ENCODE measurements at places on chromosomes 7 and 10.

- no peak for DNase-seq
Measured at GRCh38 chr7:516606-517456, 2.8 kb downstream of the PDGFA start.

DNA sequence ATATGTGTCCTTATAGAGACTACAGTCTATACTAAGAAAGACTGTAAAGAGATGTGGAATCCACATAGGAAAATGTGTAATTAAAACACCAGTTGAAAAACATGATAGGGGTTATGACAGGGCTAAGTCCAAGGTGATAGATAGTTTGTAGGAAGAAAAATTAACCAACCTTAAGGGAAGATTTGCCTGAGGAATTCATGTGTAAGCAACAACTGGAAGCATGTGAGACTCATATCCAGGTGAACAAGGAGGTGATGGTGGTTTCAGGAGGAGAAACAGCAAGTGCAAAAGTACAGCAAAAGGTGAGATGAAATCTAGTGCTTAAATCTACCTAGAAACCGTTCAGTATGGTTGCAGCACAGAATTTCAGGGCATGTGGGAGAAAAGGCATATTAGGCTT is 216.7 kb upstream of the ETV1 start:
- DNase-seq: no peak

DNA sequence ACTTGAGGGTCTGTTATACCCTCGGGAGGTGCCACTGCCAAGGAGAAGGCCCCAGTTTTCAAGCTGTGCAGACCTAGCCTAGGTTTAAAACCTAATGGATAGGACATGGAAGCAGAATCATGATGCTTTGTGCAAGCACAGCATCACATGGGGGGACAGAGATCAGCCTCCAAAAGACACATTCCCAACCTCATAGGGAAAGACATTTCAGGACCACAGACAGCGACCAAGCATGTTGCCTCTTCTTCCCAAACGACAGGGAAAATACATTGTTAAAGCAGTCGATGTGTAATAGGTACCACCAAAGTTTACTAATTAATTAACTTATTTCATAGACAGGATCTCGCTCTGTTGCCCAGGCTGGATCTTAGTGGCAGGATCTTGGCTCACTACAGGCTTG is 573.9 kb downstream of the TCERG1L start:
- DNase-seq: no peak

DNA sequence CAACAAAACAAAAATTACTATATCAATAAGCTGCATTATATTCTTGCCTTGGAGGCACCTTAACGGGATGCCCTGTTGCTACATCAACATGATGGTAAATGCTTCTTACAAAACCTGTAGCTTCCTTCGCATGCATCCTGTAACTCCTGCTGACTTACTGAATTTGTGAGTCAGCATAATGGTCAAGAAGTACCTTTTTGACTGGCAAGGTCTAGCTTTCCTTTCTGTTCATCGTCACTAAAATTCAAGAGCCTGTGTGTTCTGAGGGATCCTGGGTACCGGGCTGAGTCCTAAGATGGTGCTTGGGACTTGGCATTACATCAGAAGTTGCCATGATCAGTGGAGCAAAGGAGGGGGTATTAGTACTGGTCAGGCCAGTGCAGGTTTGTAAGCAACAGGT is 4.9 kb downstream of the PFKFB3 start:
- DNase-seq: no peak

GRCh38 chr10:102702742-102703141 is 11.5 kb downstream of the ARL3 start:
- DNase-seq: no peak
